ENCODE measurements at places on chromosomes 12 and 14.

DNA sequence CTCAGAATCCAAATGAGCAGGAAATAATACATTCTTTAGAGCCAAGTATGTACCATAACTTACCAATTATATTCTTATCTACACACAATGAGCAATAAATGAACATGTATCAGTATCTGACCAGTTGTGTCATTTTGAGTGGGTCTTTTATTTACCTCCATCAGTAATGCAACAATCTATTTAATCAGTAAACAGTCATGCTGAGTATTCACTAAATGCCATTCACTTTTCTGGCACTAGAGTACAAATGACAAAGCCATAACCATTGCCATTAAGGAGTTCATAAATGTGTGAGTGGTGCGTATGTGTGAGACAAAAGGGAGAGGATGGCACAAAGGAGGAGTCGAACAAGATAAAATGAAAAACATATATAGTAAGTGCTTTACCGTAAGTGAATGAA is 1.5 kb upstream of the STRAP start:
- no peak for DNase-seq

DNA sequence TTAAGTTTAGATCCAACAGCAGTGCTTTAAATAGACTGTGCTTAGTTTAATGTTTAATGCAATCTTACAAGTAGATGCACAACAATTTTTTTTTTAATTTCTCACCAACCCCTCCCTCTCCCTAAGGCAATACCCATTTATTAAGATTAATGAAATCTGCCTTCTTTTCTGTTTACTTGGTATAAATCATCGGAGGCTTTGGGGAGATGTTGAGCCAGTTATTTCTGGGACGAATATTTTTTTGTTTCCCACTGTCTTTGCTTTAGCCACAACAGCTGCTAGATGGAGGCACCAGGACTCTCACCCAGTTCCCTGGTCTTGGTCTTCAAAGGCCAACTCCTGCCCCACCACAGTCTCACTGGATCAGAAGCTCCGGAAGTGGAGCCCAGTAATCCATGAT is 113.4 kb downstream of the PLXNC1 start:
- DNase-seq, result no peak

DNA sequence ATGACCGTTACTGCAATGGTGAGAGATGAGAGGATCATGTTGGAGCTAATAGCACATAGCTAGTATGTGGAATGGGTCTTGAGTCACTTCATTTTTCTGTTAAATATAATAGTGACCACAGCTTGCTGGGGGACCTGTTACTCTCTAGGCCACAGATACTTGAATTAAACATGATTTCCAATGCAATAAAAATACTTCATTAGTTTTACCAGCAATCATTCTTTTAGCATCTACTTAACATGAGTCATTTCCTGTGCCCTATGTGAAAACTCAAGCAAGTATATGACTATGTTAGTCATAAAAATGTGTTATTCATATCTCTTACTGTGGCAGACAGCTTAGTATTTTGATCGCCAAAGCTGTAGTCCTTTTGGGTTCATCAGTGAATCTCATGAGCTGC is 798.8 kb downstream of the SLC16A7 start:
- DNase-seq, result no peak

GRCh38 chr14:59465316-59466135 is at the start of gene GPR135:
TSS of gene GPR135 (minus strand) at chr14:59465380. CDS start at chr14:59465226, 154 bp downstream.
- no peak for DNase-seq

DNA sequence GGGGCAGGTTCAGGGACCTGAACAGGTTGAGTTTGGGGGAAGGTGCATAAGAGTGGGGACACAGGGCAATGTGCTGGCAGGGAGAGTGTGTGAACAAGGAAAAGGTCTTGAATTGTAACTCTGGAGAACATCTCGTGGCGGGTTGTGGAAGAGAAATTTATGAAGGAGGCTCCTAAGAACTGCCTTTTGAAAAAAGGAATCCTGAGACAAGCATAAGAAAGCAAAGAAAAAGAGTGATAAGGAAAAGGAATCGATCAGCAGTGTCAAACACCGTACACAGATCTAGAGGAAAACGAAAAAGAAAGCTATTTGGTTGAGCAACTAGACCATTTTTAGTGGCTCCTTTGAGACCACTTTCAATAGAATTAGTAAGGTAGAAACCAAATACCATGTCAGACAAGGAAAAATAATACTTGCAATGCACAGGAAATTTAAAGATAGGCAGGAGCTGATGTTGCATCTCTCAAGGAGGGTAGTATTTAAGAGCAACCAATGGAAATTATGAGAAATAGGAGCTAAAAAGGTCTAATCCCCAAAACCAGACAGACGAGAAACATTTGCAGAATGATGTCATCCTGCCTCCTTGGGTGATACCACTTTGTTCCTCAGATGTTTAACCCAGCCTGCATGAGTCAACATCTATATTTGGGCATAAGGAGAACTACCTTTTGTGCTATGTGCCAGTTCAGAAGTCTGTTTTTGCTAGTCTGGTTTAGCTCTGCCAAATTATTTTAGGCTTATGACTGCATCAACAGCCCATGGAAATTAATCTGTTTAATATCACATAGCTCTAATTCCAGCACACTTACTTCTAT is 64.5 kb upstream of the STK38L start:
- no peak for DNase-seq

DNA sequence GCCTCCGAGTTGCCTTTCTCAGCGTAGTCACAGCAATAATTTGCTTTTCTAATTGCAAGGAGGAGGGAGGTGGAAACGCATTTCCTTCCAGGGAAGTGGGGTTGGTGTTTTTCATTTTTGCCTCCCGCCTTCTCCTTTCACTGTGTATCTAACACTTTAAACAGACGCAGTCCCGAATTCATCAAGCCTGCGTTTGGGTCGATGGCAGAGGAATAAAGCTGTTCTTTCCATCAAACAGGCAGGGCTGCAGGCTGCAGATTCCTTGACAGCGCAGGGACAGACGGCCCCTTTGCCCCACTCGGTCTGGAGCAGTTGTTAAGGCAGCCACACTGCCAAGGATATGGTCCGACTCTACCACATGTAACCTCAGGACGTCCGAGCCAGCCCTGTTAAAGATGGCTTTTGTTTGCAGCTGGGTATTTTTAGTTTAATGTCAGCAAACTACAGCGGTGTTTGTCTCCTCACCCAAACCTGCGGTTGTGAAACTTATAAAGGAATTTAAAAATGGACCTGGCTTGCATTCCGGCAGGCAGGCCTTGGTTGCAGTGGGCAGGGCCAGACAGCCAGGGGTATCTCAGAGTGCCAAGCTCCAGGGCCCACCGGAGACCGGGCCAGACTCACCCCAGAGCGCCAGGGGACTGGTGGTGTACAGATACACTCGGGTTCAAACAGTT is 2.1 kb downstream of the CHST11 start:
- no peak for DNase-seq

DNA sequence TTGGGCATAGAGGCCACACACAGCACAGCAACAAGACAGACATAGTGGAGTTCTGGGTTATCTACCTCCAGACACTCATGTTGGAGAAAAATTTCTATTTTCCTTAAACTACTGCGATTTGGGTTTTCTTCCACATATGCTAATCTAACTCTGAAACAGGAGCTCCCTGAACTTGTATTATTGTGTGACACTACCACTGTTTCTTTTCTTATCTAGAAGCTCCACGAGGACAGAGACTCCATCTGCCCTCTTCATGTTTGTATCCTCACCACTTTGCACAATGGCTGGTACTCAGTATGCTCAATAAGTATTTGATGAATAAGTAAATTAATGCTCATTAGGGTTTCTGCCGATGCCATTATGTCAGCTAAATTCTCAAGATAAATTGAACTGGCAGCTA is 218.6 kb downstream of the PAX9 start:
- DNase-seq, result no peak

- DNase-seq, result no peak
These were observed 2.2 kb upstream of the NFKBIA start for GRCh38 chr14:35406506-35407305.

DNA sequence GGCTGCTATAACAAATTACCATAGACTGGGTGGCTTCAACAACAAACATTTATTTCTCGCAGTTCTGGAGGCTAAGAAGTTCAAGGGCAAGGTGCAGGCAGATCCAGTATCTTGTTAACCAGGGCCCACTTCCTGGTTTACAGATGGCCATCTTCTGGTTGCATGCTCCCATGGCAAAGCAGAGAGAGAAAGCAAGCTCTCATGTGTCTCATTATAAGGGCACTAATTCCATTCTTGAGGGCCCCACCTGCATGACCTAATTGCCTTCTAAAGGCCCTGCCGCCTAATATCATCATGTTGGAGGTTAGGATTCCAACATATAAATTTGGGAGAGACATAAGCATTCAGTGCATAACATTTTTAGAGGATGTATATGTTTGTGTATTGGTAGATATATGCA is 280.1 kb upstream of the TMPO start:
- no peak for DNase-seq

DNA sequence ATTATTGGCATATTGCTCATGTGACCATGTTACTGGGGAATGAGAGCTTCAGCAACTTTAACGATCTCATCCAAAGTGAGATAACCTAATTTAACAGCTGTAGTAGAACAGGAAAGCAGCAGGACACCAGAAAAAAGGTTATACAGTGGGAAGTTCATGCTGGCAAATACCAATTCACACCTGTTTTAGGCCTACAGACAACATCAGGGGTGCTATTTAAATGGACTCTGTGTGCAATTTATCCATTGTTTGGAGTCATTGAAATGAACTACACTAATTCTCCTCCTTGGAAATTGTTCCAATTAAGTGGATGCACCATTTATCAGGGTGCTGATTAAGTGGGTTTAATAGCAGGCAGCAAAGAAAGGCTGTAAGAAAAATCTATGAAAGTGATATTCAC is 424.4 kb upstream of the LMO3 start:
- DNase-seq, result no peak

DNA sequence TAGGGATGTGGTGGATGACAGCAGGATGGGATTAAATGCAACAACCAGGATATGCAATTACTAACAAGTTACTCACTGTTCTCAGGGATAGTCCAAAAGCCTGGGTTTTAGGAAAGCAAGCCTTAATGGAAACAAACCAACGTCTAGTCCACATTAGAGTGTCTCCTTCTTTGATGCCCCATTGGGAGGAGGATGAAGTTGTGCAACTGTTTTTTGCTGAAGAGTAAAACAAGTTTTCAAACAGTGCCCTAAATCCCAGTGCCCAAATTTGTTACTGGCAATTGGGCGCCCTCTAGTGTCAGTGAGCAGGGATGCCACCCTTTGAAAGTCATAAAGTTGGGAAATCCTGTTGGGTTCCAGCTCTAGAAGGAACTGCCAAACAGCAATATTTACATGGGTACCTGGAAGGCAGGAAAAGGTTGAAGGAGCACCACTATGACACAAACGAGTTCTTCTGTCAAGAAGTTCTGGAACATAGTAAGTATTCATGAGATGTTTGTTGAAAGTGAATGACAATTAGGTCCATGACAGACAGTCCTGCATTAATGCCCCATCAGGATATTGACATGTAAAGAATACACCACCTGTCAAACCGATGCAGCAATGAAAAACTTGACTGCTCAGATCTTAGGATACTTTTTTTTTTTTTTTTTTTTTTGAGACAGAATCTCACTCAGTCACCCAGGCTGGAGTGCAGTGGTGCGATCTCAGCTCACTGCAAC is 11.1 kb upstream of the DPF3 start:
- DNase-seq, result peak; percentile 78

- no peak for DNase-seq
These were observed 28.0 kb downstream of the ERH start for GRCh38 chr14:69370061-69370460.

DNA sequence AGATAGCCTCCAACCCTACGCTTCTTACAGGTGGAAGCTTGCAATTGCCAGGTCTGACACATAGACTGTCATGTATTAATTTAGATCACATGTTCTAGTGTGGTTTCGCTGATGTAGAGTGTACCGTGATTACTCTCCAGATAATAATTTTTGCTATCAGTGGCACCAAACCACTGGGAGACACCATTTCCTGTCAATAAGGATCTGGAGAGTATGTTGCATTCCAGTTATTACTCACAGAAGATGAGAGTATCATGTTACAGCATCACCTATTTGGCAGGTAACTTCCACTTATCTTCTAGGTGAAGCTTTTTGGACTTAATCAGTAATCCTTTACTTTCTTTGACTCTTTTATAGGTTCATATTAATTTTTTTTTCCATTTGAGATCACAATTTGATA is 147.2 kb downstream of the HELB start:
- DNase-seq, result no peak

- DNase-seq, result no peak
These were observed 164.6 kb downstream of the GCH1 start for GRCh38 chr14:54738009-54738408.

DNA sequence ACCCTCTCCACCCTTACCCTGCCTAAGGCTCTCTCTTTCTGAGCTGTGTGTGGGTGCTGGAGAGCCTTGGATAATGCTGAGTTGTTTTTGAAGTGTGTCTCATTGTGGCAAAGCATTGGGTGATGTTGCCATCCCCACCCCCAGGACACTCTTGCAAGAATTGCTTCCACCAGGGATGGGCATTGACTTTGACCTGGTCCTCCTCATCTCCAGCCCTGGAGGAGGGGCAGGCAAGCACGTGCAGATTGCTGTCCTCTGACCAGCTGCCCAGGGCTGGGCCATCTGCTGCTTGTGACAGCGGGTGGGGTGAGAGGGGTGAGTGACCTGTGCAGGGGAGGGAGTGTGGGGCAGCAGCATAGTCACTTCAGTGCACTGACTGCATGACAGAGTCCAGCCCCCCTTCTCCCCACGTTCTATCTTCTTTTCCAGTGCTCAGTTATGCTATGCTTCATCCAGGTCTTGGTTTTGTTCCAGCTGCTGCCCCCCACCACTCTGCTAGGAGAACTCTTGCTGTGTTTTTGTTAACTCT is 26.2 kb downstream of the SUSD6 start:
- no peak for DNase-seq

DNA sequence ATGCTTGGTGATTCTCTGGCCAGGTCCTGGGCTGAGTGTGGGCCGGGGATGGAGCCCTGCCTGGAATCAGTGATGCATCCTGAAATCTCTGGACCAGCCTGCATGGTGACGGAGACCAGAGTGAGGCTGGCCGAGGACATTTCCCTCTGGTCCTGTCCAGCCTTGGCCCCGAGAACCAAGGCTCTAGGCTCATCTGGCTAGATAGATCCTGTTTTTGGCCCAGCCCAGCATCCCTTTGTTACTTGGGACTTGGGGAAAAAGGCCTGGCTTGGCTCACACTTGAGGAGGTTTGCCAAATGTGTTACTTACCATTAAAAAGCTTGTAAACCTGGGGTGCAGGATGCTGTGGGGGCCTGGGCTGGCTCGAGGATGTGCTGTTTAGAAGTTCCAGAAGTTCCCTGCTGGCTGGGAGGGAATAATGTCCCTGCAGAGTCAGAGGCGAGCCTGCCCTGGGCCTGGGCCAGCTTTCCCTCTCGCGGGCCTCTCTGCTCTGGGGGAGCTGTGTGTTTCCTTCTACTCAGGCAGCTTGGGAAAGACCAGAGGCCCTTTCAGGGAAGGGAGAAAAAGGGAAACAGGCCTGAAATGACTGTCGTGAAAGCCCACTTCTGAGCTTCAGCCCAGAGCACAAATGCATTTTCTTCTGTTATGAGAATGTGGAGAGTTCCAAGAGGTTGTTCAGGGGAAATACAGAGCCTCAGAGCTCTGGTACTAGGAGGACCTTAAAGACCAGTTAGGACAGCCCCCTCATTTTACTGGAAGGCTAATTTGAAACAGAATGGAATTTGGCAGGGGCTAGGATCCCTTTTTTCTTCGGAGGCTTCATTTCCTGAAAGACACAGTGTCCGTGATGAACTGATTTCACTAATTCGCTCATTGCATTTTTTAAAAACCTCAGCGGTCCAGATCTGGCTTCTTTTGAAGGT is 47.2 kb upstream of the CTDSP2 start:
- no peak for DNase-seq

GRCh38 chr12:119100933-119101332 is 77.8 kb upstream of the HSPB8 start:
- DNase-seq, result no peak

GRCh38 chr12:54292931-54293241 is 7.9 kb downstream of the NFE2 start:
- no peak for DNase-seq

GRCh38 chr14:94966868-94967267 is 190.5 kb downstream of the DICER1 start:
- no peak for DNase-seq

Measured in natural killer cell treated with Interleukin-12 subunit alpha and Interleukin-12 subunit beta and Interleukin-15 and Interleukin-18, amount 100 ng/mL, for 72 hours (primary cell).